Stimulated activated CD4-positive, alpha-beta T cell treated with anti-CD3 and anti-CD28 coated beads, Interleukin-4, amount 100 ng/mL, for 24 hours (primary cell): ENCODE measurements at places on chromosomes 12 and 14.

- no peak for DNase-seq
Observed at GRCh38 chr14:54777395-54777794, 125.2 kb downstream of the GCH1 start.

GRCh38 chr12:1044199-1044598 is 53.2 kb downstream of the ERC1 start:
- DNase-seq = no peak

- no peak for DNase-seq
Observed at GRCh38 chr14:49619730-49620129, 696 bp downstream of the RPL36AL start.

- no peak for DNase-seq
Observed at GRCh38 chr12:131784909-131785762, 43.1 kb upstream of the MMP17 start.

GRCh38 chr12:31440586-31440985 is 114.6 kb upstream of the SINHCAF start:
- DNase-seq = no peak

DNA sequence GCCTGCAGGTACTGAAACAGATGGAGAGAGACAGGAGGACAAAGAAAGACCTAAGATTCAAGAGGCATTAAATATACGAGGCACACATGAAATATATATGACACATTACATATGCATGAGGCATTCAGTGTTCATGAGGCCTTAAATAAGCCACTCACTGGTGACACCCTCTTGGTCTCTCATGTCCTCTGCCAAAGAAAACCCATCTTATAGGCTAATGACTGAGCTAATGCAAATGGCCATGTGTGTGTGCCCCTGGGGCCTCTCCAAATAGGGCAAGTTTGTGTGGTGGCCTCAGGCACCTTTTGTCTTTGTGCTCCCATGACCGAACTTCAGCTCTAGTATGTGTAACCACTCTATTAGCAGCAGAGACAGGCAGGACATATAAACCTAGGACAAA is 18.8 kb downstream of the COQ6 start:
- DNase-seq = no peak

DNA sequence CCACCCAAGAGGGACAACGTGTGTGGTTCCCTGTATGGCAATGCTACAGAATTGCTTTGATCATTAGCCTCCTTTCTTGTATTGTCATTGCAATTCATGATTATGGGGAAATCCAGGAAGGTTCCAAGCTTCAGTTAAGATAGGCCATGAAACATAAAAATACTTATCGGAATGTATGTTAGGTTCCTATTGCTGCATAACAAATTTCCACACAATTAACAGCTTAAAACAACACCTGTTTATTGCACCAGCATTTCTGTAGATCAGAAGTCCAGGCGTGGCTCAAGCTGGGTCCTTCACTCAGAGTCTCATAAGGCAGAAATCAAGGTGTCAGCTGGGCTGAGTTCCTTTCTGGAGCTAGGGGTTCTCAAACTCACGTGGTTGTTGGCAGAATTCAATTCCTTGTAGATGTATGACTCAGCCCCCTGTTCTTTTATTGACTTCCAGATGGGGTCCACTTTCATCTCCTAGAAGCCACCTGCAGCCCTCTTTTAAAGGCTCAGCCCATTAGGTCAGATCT is 365.6 kb upstream of the TMPO start:
- DNase-seq = no peak

DNA sequence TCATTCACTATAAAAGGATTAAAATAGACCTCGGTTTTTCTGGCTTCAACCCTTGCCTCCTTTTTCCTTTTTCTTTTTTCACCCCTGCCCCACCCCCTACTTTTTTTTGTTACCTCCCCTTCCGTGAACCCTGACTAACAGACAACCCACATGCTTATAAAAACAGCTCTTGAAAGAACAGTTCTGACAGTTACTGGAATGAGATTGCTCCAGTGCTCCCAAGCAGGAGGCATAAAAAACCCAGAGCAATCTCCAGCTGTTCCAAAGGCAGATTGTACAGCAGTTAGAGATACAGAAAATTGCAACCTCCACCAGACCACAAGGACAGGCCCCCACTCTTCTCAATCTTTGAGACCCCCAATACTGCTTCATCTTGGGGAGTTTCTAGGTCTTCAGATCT is 29.9 kb upstream of the TMEM260 start:
- DNase-seq = no peak

GRCh38 chr12:10247436-10248058 is 34.9 kb downstream of the GABARAPL1 start:
- no peak for DNase-seq

DNA sequence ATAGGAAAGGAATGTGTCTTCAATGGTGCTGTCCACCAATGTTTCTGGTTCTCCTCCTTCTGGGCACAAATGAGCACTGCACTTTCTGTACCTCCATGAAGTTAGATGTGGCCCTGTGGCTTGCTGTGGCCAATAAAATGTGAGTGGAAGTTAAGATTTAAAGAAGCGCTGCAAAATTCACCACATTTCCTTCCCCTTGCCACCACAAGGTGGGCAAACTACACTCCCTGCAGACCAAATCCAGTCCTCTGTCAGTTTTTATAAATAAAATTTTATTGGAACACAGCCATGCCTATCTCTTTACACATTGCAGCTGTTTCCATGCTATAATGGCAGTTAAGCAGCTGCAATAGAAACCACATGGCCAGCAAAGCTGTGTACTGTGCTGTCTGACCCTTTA is 141.4 kb upstream of the TMPO start:
- DNase-seq = no peak

DNA sequence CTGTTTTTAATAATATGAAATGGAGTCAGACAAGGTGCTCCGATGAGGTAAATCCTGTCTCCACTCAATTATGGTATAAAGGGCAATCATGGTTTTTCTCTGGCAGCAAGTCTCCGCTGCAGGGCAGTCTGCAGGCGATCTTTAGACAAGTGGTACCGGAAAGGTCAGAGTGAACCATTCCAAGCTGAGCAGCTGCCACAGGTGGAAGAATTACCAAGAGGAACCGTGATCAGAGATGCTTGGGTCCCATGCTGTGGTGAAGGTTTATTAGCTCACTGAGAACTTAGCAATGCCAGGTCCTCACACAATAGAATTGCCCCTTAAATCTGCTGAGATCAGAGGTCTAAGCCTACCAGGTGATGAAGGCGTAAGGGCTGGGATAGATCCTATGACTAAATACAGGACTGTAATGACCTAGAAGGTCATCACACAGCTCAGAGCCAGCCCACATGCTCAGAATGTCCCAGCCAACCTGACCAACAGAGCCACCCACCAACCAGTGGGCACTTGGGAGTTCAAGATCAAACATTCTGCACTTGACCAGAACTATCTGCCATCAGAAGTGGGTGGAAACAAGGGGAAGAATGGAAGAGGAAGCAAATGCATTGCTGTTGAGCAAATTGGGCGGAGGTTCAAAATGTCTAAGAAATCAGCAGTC is 175.2 kb upstream of the BCL2L14 start:
- no peak for DNase-seq

DNA sequence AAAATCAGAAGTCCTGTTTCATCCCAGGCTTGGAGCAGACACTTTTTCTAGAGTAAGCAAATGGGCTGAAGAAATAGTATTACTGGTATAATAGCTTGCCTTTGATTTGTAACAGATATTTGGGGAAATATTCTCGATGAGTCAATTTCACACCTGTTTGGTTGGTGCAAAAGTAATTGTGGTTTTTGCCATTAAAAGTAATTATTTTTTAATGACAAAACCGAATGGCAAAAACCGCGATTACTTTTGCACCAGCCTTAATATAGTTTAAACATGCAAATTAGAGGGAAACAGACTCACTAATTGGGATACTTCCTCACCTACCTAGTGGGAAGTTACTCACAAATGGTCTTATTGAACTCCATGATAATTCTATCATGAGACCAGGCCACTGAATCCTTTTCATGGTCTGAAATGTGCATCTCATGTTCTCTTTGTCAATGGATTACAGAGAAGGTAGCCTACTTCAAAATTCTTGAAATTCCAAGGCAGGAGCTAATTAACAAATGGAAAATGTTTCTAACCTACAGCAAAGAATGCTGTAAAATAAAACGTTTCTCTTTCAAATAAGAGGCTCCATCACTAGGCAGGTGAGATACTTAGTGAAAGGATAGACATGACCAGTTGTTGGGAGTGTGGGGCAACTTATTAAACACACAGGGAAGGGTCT is 391.3 kb downstream of the EMP1 start:
- DNase-seq = no peak

- no peak for DNase-seq
Observed at GRCh38 chr12:62282057-62282774, 22.0 kb downstream of the USP15 start.

DNA sequence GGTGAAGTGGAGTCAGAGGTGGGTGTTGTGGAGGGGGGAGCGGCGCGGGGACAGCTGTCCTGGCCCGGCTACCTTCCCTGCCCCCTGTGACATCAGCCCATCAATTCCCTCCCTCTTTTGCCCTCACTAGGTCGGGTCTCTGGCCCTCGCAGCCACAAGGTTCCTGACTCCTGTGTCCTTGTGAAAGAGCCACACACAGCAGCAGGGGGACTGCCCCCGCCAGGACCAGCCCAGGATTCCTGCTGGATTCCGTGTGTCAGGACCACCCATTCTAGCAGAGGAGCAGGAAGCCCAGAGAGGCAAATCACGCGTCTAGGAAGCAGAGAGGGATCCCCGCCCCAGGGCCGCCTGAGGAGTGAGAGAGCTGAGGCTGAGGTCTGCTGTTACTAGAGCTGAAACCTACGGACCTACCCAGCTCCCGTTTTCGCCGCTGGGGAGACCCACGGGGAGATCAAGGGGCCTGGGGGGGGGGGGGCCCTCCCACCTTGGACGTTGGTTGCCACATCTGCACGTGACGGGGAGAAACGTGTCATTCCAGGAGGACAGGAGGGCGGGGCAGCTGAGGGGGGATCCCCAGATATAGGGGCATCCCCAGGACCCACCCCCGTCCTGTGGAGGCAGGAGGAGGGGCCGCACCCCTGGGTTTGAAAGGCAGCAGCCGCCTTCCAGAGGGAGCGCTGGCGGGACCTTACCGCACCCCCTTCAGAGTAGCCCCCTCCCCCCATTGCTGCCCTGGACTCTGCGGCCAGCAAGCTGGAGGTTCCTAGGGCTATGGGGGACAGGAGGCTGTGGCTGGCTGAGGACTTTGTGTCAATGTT is 12.5 kb upstream of the INF2 start:
- DNase-seq = peak; percentile 59
